ENCODE measurements at places on chromosomes 7 and 10. TPM values are rescaled to one million over a fixed set of nuclear protein-coding genes. Genes with fewer than 3 reads are reported as not detected.

DNA sequence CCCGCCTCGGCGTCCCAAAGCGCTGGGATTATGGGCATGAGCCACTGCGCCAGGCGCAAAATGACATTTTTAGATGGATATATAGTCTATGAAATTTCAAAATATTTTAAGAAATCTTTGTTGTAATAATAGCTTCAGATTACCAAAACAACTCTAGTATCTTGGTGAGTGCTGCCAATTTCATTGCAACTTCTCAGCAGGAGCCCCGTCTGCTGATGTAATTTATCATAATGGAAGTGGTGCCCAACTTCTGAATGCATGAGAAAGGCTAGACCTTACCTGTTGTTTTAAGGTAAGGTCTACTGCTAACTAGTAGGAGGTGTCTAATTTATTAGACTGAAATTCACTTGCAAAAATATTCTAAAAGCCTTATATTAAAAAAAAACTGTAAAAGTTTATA, 20.0 kb downstream of the PDSS1 start:
- no peaks in the 10 kb centered on the region for H3K36me3 ChIP-seq
- H3K4me1 ChIP-seq, result no peaks in the 10 kb centered on the region
- no peak for DNase-seq
- no peak overlapping the region for H3K4me3 ChIP-seq
- H3K27me3 ChIP-seq, result no peaks in the 10 kb centered on the region

GRCh38 chr10:120406376-120406775, 50.7 kb upstream of the PLPP4 start:
- no peaks in the 10 kb centered on the region for H3K4me1 ChIP-seq
- no peak overlapping the region for H3K4me3 ChIP-seq
- no peaks in the 10 kb centered on the region for H3K27me3 ChIP-seq
- no peak overlapping the region for H3K27ac ChIP-seq
- no peaks in the 10 kb centered on the region for H3K36me3 ChIP-seq
- DNase-seq, result no peak

GRCh38 chr7:28976022-28976421, 17.9 kb upstream of the TRIL start:
- no peak for DNase-seq
- H3K36me3 ChIP-seq, result no peaks in the 10 kb centered on the region
- no peak overlapping the region for H3K27ac ChIP-seq
- H3K4me3 ChIP-seq, result no peak overlapping the region

GRCh38 chr7:100342765-100343164, 15.2 kb upstream of the PILRB start:
- H3K27me3 ChIP-seq, result no peaks in the 10 kb centered on the region
- H3K36me3 ChIP-seq, result no peaks in the 10 kb centered on the region
- no peak overlapping the region for H3K4me3 ChIP-seq
- H3K4me1 ChIP-seq, result no peaks in the 10 kb centered on the region
- DNase-seq, result no peak

DNA sequence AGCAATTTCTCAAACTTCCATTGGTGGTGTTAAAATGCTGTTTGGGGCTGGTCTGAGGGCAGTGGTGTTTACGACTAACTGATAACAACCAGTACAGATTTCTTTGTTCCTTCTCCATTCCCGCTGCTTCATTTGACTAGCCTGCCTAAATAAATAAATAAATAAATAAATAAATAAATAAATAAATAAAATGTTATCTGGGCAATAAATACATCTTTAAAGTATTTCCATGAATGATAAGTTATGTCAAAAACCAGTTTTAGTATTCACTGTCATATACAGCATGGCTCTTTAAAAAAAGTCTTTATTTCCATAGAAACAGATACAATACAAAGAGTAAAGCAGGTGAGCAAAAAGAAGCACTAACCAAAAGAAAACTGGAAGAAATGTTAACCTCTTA, 81.3 kb downstream of the ATE1 start:
- H3K27me3 ChIP-seq, result no peaks in the 10 kb centered on the region
- DNase-seq, result no peak
- H3K4me3 ChIP-seq, result no peak overlapping the region

DNA sequence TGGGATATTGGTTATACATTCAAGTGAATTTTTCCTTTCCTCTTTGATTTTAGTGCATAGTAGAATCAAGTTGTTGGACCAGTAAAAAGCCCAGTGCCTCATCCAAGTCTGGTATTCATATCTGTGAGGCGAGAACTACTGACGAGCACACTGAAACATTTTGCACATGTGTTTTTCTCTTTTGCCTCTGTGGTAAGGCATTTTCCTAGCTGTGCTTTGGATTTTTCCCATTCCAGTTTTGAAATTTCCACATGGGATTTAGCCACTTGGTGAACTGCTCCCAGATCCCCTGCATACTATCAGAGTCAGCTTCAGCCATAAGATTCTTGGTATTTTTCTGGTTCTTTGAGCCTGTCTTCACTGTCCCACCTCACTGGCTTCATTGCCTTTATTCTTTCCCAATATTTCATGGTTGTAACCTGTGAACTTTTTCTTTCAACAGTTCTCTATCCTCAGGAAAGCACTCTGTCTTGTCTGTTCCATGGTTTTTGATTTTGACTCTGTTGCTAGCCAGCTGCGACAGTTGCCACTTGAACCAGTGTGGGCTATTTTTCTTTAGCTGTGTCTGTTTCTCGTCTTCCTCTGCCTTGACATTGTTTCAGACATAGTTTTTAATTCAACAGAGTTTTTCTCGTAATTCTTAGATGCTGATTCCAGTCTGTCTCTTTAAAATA, 239.0 kb downstream of the REEP3 start:
- no peaks in the 10 kb centered on the region for H3K36me3 ChIP-seq
- no peak overlapping the region for H3K4me3 ChIP-seq
- no peaks in the 10 kb centered on the region for H3K27me3 ChIP-seq
- H3K4me1 ChIP-seq, result no peaks in the 10 kb centered on the region

- H3K4me3 ChIP-seq, result no peak overlapping the region
- H3K27me3 ChIP-seq, result no peaks in the 10 kb centered on the region
- no peaks in the 10 kb centered on the region for H3K4me1 ChIP-seq
- H3K36me3 ChIP-seq, result no peaks in the 10 kb centered on the region
- H3K27ac ChIP-seq, result no peak overlapping the region
Observed at GRCh38 chr7:81138870-81139269, 220.0 kb upstream of the SEMA3C start.

The ANKRD30A gene
- not detected for polyA plus RNA-seq

The LOXL4 gene
- 5.7 TPM for polyA plus RNA-seq

The GARS1 gene
- 86.8 TPM for polyA plus RNA-seq

The SPAG6 gene
- 0.04 TPM for polyA plus RNA-seq

The PTF1A gene
- polyA plus RNA-seq, result not detected

The PPP1R17 gene
- not detected for polyA plus RNA-seq

The KCP gene
- not detected for polyA plus RNA-seq
